ENCODE measurements at places on chromosomes 16 and 17.

DNA sequence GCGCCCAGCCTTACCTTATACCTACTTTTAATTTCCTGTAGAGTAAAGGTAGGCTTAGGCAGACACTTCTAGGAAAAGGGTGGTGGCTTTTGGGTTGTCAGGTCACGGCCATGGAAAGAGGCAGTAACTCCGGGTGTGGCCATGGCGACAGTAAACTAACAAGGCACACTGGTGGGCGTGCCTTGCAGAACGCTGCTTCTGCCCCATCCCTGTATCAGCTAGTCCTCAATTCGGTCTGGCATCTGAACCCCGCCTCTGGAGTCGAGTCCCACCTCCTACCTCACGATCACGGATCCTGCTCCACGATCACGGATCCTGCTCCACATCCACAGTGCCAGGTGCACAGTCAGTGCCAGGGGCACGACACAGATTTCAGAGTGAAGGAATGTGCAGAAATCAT is 5.6 kb downstream of the ADCY9 start:
- DNase-seq, result no peak

DNA sequence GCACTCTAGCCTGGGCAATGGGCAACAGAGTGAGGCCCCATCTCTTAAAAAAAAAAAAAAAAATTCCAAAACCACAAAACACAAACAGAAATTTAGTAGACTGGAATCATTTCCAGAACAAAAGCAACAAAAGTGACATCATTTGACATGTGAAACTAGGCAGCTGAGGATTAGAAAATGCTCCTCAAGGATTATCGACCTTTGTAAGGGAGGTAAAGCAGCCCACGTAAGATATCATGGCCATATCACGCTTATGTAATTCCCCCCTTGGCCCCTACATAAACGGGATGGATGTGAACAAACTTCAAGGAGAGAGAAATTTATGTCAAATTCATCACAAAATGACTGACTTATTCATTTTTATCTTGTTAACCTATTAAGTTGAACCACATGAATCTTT is 83.3 kb downstream of the WDR59 start:
- DNase-seq, result no peak

DNA sequence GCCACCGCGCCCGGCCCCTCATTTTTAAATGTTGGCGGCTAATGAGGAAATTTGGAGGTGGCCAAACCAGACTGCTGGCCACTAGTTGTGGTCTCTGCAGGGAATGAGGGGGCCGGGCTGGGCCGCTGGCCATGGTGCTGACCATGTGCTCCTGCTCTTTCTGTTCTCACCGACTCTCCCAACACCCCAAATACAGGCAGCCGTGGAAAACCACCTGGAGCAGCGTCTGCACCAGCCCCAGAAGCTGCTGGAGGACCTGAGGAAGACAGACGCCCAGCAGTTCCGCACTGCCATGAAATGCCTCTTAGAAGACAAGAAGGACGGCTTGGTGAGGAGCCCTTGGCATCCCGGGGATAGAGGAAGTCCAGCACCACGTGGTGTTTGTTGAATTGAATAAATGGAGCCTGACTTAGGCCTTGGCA is 21.3 kb downstream of the OTOA start:
- no peak for DNase-seq

- no peak for DNase-seq
Measured at GRCh38 chr16:10114409-10114808, 67.8 kb downstream of the GRIN2A start.

DNA sequence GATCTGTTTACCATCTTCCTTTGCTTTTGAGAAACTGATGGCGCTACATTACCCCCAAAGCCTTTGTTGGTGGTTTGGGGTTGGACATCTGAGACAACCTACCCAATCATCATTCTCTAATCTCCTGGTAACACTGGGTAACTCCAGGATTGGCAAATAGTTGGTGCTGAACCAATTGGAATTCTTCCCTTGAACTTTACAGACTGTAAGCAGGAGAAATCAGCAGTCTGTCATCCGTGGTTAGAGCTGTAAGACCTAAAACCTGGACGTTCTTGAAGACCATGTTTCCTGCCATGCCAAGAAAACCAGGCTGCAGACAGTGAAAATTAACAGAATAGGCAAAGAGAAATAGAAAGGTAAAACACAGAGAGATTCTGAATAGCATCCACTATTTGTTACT is 398.8 kb upstream of the SALL1 start:
- no peak for DNase-seq

- no peak for DNase-seq
Measured at GRCh38 chr17:2932946-2933345, 130.5 kb downstream of the OR1D5 start.

DNA sequence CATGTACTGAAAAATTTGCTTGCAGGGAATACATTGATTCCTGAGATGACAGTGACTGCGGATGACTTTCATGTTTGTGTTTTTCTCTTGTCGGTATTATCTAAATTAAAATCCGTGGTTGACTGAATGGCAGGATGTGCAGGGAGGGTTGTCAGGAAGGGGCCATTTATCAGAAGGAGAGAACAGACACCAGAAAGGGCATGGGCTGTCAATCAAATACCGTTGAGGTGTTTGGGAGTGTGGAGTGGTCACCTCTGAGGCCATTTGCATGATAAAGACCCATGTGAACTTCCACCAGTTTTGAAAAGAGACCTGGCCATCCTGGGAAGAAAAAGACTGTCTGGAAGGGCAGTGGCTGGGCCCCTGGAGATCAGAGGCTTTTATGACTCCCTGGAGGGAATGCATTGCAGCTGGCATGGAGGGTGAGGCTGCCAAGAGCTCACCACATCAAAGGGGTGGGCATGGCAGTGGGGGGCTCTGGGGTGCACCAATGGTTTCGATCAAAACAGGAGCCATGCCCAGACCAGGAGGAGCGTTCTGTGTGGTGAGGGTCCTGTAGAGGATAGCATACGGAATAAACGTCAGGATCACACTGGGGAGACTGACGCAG is 67.1 kb downstream of the CYLD start:
- no peak for DNase-seq

GRCh38 chr16:27539120-27539519 is 10.6 kb downstream of the GTF3C1 start:
- no peak for DNase-seq

- DNase-seq, result no peak
Measured at GRCh38 chr16:56090076-56090475, 101.2 kb upstream of the GNAO1 start.

Data from T-helper 17 cell (primary cell).